ENCODE measurements at places on chromosomes 6 and 20.

DNA sequence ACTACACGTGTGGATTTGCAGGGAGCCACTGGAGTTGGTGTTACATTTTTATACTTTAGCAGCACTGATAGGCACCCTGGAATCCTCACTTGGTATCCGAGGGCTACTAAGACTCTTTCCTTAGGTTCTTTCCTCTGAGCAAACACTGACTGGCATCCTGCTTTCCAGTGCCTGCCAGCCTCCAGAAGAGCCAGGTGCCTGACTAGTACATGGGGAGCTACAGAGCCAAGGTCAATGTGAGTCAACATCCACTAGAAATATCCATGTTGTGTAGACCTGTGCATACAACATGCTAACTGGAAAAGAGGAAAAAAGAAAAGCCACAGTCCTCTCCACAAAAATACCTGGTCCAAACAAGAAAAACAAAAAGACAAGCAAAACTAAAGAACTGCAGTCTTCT is 5.9 kb downstream of the TUBB1 start:
- ATAC-seq = no peak

- no peak for ATAC-seq
These were observed 30.9 kb downstream of the SULF2 start for GRCh38 chr20:47754388-47754715.

- peak; percentile 67 for ATAC-seq
These were observed at the start of gene SMPDL3A for GRCh38 chr6:122789182-122790027. TSS of gene SMPDL3A (plus strand) at chr6:122789258. CDS start at chr6:122789347, 89 bp downstream.

DNA sequence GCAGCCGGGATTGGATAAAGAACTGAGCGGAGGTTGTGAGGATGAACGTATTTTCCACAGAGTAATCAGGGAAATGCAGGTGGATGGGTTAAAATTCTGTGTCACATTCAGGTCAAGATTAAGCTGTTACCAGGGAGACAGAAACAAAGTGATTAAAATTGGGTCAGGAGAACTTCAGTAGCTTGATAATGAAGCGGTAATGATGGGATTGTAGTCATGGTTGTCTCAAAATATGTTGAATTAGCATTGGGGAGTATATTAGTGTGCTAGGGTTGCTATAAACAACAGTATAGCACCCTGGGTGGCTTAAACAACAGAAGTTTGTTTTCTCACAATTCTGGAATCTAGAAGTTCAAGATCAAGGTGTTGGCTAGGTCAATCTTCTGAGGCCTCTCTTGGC is 155.5 kb downstream of the GJA1 start:
- ATAC-seq = no peak

- ATAC-seq = peak; percentile 25
These were observed at the start of gene ISM1 for GRCh38 chr20:13220904-13221297. TSS of gene ISM1 (plus strand) at chr20:13221274. CDS start at chr20:13221777, 503 bp downstream.

DNA sequence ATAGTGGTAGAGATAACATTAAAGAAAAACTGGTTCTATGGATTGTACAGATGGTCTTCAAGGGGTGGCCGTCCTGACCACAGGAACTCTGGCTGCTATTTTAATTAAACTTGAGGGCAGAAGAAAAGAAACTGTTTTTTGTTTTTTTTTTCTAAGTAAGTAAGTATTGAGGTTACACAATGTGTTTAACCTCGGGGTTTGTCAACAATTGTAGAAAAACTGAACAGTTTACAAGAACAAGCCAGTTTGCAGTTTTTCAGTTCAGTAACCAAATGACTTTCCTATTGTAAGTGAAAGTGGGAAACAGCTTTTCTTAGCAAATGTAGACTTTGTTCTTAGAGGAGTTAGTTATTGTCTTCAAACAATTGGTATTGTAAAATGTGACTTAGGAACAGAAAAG is 77.0 kb downstream of the PLCB1 start:
- ATAC-seq = no peak

DNA sequence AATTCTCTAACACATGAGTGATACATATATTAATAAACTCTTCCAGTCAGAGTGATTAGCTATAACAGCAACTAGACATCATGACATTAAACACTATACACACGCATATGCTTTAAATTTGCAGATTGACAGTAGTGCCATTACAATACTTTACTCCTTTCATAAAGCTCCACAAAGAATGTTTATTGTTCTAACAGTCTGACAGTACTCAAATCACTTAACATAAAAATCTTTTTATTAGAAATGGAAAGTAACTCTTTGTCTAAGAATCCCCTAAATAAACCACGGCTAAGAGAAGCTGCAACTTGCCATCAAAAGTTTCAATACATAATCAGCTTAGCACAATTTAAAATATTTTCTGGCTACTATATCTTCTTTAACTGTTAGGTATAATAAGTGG is 24.0 kb downstream of the SNX3 start:
- no peak for ATAC-seq

DNA sequence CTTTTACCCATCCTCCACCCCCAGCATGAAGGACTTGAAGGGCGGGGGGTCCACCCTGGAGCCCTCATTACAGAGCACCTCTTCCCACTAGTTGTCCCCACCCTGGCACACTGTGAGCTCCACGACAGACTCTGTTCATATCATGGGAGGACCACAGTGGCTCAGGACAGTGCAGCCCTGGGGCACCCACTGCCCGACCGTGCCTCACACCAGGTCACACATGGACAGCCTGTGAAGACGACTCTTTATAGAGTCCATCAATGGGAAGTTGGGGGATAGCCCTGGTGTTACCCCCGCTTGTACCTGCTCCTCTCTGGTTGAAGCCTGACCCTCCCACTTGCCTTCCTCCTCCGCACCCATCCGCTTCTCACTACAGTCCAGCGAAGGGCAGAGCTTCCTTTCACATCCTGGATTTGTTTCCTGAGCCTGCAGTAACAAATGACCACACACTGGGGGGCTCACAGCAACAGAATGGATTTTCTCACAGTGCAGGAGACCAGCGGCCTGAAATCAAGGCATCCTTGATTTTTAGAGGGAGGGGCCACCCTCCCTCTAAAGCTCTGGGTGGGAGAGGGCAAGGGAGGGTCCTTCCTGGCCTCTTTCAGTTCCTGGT is 15.5 kb downstream of the ZNF831 start:
- no peak for ATAC-seq

GRCh38 chr6:105121981-105122380 is 57.8 kb downstream of the POPDC3 start:
- no peak for ATAC-seq

- no peak for ATAC-seq
These were observed 161.0 kb upstream of the PRND start for GRCh38 chr20:4560667-4561066.

DNA sequence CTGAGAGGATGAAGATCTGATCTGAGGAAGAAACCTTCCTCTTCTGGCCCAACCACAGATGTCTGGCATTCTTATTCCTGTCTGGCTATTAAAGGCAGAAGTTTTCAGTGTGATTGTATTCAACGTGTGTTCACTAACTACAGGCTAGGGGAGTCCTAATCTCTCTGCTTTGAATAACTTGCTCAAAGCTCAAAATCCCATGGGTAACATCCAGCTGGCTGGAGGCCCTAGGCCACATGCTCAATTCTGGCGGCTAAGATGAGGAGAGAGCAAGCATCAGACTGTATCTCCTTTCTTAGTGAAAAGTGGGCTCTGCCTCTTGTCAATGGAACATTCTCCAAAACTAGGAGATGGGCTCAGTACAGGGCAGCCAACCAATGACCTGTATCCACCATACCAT is 478.0 kb downstream of the KIF16B start:
- no peak for ATAC-seq

- ATAC-seq = no peak
These were observed 25.2 kb downstream of the SNX14 start for GRCh38 chr6:85568411-85568810.

DNA sequence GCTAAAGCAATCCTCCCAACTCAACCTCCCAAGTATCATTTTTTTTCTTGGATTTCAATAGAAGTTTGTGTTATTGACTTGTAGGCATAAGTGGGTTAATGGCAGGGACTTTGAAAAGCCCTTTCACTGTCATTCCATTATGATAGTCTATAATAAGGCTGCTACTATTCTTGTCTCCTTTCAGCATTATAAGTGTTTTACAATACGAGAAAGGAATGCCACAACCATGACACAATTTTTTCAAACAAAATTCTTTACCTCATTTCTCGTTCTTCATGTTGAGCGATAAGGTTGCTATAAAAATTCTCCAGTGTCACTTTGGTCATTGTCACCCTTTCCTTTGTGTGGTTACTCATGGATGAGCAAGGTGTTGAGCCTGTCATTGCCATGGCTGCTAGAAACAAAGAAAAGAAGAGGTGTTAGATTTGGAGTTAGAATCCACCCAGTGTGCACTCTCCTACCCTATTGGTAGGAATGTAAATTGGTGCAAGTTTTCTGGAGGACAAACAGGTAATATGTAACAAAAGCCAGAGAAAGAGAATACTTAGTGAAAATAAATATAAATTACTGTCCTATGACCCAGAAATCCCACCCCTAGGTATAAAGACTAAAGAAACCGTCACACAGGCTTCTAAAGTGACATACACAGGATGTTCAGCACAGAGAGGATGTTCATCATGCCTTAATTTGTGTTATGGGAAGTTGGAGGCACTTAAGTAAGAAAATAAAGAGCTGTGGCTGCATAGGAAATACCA is 7.3 kb downstream of the STK38 start:
- peak; percentile 90 for ATAC-seq

DNA sequence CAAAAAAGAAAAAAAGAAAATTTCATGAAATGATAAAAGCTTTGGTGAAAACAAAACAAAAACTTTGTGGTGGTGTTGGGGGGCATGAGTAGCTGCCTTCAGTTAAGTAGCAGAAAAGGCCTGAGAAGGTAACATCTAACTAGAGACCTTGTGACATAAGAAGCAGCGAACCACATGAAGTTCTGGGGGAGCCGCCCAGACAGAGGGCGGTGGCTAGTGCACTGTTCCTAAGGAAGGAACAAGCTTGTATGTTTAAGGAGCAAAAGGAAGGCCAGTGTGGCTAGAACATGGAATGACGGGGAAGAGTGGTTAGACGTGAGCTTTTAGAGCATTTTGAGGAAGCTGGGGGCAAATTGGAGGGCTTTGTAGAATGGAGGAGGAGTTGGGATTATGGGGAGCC is 7.5 kb upstream of the RSPH3 start:
- ATAC-seq = no peak

- ATAC-seq = peak; percentile 72
These were observed 177.2 kb upstream of the TAB2 start for GRCh38 chr6:149140137-149140909.

GRCh38 chr20:18056174-18057100 is 1.3 kb downstream of the OVOL2 start:
- ATAC-seq = no peak

DNA sequence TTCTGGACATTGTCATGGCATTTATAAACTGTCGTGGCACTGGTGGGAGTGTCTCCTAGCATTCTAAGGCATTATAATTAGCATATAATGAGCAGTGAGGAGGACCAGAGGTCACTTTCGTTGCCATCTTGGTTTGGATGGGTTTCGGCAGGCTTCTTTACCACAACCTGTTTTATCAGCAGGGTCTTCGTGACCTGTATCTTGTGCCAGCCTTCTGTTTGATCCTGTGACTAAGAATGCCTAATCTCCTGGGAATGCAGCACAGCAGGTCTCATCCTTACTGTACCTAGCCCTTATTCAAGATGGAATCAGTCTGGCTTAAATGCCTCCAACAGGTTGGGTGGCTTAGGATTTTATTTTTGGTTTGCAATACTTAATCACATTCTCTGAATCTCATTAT is 142.7 kb upstream of the GGTLC1 start:
- ATAC-seq = no peak

- ATAC-seq = no peak
These were observed 42.7 kb downstream of the JAG1 start for GRCh38 chr20:10631126-10631525.

- ATAC-seq = no peak
These were observed 67.7 kb downstream of the SYNJ2 start for GRCh38 chr6:158049055-158050028.

GRCh38 chr20:40359131-40359912 is 329.7 kb downstream of the MAFB start:
- no peak for ATAC-seq

- ATAC-seq = no peak
These were observed 9.8 kb downstream of the PDE10A start for GRCh38 chr6:165653196-165653595.

DNA sequence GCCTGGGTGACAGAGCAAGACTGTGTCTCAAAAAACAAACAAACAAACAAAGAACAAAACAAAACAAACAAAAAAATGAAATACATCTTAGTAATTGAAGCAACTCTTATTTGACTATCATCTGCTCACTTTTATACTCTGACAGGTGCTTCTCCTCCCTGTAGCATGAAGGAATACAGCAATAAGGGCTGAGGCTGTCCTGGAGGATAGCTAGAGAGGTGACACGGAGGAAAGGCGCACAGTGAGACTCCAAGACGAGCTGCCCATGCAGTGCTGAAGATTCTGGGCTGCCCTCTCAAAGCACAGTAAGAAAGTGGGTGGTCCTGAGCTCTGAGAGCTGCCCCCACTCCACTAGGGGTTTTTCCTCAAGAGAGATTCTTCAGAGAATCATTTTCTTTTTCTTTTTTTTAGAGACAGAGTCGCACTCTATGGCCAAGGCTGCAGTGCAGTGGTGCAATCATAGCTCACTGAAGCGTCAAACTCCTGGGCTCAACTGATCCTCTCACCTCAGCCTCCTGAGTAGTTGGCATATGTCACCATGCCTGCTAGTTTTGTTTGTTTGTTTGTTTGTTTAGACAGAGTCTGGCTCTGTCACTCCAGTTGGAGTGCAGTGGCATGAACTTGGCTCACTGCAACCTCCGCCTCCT is 50.0 kb downstream of the OSTM1 start:
- ATAC-seq = no peak

Measured in activated CD4-positive, CD25-positive, alpha-beta regulatory T cell treated with anti-CD3 and anti-CD28 coated beads, Interleukin-2, amount 50 U/mL, for 24 hours (primary cell).